Fibroblast of pulmonary artery (primary cell): ENCODE measurements at places on chromosomes 12 and 14.

DNA sequence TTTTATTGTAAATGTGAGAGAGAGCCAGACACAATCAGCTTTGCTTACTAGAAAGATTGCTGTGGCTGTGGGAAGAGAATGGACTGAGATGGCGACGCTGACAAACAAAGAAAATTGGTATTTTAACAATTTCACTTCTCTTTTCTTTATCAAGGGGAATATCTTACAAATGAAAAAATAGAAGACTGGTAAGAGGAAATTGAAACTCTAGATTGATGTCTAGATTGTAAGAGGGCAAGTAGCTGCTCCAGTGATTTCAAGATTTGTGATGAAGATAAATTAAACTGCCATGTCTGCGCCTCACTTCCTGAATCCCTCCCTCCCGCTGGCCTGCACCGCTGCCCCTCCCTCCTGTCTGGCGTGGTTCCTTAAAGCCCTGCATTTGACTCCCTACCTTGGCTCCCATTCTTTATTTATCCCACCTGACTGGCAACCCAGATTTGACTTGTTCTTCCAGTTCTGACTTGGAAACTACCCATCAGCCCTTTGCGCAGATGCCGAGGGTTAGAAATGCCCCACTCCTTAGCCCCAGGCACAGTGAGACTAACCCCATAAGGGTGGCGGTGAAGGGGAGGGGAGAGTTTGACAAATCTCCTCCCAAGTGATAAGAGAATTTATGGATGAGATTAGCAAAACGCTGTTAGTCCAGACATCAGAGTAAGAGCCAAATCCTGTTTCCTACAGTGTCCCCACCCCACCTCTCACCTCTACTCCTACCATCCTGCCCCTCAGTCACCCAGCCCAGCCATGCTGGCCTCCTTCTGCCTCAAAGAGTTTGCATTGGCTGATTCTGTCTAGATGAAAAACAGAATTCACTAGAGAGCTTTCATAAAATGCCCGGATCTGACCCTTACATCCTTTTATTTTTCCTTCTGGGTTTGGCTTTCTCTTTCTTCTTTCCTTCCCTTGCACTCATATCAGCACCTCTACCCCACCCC lies 125.3 kb upstream of the ATF7IP start:
- DNase-seq, result no peak

- DNase-seq, result no peak
These were observed 3.8 kb downstream of the EXOC3L4 start for GRCh38 chr14:103097994-103098957.

DNA sequence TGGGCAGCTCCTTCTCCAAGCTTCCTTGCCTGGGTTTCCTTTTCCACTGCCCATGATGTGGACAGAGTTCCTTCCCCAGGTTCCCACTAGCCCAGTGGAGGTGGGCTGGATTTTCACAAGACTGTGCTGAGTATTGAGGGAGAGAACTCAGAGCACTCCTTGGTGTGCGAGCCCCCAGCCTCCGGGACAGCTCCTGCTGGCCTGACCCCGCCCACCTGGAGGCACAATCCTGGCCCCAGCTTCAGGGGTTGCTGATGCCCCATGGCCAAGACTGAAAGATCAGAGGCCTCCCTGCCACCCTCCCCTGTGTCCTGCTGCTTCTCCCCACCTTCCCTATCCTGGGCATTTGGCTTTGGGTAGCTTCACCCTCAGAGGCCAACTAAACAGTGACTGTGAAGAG lies 7.7 kb downstream of the KCNH3 start:
- DNase-seq, result no peak

- no peak for DNase-seq
These were observed 19.9 kb downstream of the RPS6KL1 start for GRCh38 chr14:74902941-74903705.

DNA sequence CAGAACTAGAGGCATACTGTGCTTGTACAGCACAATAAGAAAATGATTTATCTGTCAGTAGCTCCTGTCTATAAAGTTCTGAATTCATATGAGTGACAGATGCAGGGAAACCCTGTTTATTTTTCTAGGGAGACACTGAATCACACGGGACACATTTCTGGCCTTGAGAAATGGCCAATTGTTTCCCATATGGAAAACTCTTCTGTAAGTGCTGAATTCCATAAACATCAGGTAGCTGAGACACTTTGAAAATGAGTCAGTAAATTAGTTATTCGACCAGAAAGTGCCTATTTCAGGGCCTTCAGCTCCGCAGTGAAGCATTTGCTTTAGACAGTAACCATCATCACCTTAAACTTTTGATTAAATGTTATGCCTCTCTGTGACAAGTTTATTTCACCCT lies 184.4 kb downstream of the TMEM132D start:
- no peak for DNase-seq

- DNase-seq, result no peak
These were observed 18.0 kb upstream of the MYO1H start for GRCh38 chr12:109329686-109330085.

DNA sequence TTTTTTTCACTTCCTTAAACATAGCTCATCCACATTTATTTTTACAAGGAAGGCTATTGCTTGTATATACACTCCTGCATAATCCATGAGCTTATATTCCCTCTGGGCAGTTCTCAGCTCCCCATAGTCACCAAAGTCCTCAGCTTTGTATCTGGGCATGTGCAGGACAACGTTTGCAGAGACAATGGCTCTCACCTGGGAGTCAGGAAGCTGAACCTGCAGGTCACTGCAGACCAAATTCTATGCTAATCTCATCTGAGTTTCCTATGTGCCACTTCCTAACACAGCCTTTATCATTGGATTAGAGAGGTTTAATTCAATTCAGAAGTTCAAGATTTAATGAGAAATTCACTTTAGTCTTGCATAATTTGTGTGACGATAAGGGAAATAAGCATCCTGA lies 131.5 kb downstream of the KCNK10 start:
- no peak for DNase-seq

- DNase-seq, result no peak
These were observed 6.4 kb upstream of the HMGA2 start for GRCh38 chr12:65817866-65818265.

- DNase-seq, result peak; percentile 83
These were observed 89.3 kb upstream of the RAP1B start for GRCh38 chr12:68521321-68521839.

- DNase-seq, result peak; percentile 16
These were observed 64.9 kb downstream of the LGR5 start for GRCh38 chr12:71504476-71504875.

GRCh38 chr12:879641-880040 lies 69.9 kb downstream of the RAD52 start:
- peak; percentile 39 for DNase-seq

- no peak for DNase-seq
These were observed 309.2 kb downstream of the SLC16A7 start for GRCh38 chr12:59904874-59905521.

GRCh38 chr12:54019924-54020590 lies 8.2 kb upstream of the HOXC6 start:
- no peak for DNase-seq

- DNase-seq, result no peak
These were observed 935 bp upstream of the CRIP1 start for GRCh38 chr14:105485739-105486162.

DNA sequence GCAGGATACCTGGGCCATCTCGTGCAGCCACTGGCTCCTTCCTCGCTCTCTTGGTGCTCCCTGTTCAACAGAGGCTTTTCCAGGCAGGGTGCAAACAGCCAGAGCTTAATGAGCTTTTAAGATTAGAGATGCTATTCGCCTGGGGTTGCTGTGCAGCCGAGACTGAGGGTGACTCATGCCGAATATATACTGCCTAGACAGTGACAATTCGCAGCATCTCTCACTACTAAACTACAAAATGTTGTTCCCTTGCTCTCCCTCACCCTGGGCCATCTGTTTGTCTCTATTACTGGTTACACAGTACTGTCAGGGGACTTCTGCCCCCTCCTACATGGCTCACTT lies 26.0 kb upstream of the TESC start:
- no peak for DNase-seq

- no peak for DNase-seq
These were observed 336.4 kb downstream of the LRIG3 start for GRCh38 chr12:58583940-58584339.

DNA sequence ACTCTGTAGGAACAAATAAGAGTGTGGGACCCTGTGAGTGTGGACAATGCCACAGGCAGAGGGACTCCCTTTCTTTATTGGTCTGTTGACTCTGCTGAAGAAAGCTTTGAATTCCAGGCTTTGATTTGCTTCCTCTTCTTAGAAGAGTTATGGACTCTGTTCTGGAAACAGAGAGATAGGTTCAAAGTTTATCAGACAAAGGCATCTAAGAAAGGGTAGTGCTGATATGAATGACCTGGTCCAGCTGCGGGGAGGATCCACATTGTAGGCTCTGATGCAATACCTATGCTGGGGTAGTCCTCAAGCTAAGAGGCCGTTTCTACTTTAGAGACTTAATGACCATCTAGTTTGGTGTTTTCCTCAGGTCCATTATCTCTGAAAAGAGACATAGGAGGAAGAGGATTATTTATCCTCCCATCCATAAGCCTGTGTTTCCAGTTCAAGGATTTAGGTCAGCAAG lies 10.7 kb upstream of the IKZF4 start:
- no peak for DNase-seq

GRCh38 chr14:32728976-32729375 lies 209.7 kb upstream of the NPAS3 start:
- DNase-seq, result peak; percentile 11

GRCh38 chr14:96100161-96101064 lies 61.3 kb downstream of the C14orf132 start:
- DNase-seq, result peak; percentile 86

DNA sequence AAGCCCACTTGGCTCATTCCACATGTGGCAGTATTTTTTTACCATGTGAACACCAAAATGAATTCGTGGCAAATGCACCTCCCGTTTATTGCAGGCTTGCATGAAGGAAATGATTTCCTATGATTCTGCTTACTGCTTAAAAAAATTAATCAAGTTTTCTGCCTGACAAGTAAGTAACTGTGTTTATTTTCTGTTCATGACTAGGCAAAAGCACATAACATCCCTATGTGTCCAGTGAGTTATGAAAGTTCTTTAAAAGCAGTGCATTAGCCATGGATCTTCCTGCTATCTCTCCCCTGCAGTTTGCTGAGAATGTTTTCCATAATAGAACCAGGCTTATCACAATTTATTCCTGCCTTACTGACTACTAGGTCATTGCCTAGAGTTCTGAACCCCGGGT lies 20.4 kb downstream of the GPR65 start:
- no peak for DNase-seq

DNA sequence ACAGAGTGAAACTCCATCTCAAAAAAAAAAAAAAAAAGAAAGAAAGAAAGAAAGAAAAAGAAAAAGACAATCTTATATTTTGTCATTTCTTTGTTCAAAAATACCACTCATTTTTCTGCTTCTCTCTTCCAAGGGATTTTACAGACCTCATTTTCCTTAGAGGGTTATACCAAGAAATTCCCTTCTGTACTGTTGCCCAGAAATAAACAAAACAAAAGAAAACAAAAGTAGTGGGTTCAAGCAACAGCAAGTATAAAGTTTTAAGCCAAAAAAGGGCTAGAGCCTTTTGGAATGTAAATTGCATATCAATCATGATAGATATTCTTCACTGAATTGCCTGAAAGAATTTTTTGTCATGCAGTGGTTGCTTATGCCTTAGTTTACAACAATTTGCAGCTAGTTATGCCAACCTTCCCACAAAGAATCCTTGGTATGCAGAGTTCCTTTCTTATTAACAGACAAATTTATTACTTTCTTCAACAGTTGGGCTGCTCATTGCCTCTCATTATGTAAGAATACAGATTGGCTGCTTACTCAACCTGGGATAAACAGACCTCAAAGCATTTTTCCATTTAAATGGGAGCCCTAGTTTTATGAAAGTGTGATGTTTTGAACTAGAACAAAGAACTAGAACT lies 129.1 kb upstream of the PPFIA2 start:
- DNase-seq, result no peak
